Left lung (tissue), 14 donors: ENCODE measurements at places on chromosomes 5 and 9. TPM values are rescaled to one million over a fixed set of nuclear protein-coding genes. Genes with fewer than 3 reads are reported as not detected.

DNA sequence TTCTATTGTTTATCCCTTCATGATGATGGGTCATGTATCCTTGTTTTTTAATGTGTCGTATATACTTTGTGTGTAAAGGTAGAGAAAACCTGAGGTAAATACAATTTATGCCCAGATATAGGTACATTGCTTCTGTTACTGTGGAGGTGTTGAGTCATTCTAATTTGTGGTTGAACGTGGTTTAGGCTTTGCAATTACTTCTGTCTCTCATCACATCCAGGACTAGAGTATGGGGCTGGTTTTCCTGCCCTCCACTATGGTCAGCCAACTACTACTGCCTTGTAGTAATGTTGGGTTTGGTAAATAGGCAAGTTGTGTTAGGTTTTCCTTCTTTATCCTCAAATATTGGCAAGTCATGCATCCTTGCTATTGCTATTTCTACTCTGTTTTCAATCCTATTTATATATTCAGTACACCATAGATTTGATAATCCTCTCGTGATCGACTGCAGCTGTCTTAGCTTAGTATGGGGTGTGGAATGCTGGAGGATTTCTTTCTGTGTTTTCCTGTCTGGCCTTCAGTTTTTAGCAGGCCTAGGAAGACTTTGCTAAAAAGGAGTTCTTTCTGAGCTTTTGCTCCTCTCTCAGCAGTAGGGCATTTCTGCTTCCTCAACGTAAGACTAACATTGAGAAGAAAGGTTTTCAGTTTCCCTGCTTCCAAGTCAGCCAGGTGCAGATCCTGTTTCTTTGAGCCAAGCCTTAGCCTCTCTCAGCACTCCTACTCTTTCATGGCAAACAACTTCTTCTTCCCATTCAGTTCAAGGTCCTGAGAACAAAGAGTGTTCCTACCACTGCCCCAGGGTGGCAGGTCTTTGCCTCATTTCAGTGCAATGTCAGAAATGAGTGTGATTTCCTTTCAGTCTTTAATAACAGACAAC, 844.4 kb upstream of the CDH18 start:
- no peak for DNase-seq
- no peaks in the 10 kb centered on the region for H3K27me3 ChIP-seq
- no peaks in the 10 kb centered on the region for H3K36me3 ChIP-seq
- no peaks in the 10 kb centered on the region for H3K4me1 ChIP-seq
- no peak overlapping the region for H3K4me3 ChIP-seq
- no peak overlapping the region for H3K27ac ChIP-seq

GRCh38 chr9:36401164-36401740, 1.2 kb upstream of the RNF38 start:
- peaks cover 35% of the 10 kb centered on the region for H3K4me1 ChIP-seq
- H3K36me3 ChIP-seq = no peaks in the 10 kb centered on the region
- H3K27ac ChIP-seq = peak overlapping the region; percentile 97

- H3K27ac ChIP-seq = peak overlapping the region; percentile 87
- H3K36me3 ChIP-seq = no peaks in the 10 kb centered on the region
- no peaks in the 10 kb centered on the region for H3K27me3 ChIP-seq
- peak; percentile 74 for DNase-seq
- no peak overlapping the region for H3K4me3 ChIP-seq
Observed at GRCh38 chr9:89522261-89522958, 24.5 kb upstream of the SEMA4D start.

DNA sequence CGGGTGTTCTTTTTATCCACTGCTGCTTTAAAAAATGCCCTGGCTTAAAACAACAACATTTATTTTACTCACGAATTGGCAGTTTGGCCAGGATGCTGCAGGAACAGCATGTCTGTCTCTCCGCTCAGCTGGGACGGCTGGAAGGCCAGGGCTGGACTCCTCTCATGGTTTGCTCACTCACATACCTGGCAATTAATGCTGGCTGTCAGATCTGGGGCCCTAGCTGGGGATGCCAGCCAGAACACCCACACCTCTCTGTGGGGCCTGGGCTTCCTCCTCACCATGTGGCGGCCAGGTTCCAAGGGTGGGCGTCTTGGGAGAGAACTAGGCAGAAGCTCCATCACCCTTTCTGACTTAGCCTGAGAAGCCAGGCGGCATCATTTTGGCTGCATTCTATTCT, 189.1 kb upstream of the IL12B start:
- no peaks in the 10 kb centered on the region for H3K36me3 ChIP-seq
- H3K4me3 ChIP-seq = no peak overlapping the region
- no peaks in the 10 kb centered on the region for H3K4me1 ChIP-seq
- no peak for DNase-seq
- no peaks in the 10 kb centered on the region for H3K27me3 ChIP-seq
- no peak overlapping the region for H3K27ac ChIP-seq

DNA sequence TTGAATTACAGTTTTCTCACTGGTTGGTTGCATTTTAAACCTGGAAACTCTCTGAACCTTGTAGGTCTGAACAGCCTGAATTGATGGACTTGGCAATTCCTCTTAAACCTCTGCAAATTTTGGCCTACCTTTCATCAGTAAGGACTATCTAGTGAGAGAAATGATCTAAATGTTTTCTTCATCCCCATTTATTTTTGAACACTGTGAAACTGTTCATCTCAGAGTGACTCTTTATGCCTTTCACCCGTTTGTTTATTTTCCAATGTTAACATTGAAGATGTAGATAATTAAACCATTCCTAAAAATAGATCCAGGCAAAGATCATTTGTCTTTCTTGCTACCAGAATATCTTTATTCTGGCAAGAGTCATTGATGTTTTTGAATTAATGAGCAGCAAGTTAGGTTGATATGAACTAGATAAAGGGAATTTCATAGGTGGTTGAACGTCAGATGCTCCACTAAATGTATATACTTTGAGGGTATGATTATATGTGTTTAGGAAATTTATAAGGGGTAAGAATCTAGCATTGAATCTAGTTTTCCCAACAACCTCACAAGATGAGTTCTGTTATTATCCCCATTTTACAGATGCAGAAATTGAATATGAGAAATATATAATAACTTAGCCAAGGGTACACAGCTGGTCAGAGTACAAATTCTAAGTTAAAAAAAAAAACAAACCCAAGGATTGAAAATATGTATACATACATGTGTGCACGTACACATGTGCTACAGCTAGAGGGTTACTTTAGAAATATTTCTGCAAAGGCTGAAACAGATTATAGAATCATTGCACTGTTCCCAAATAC, 3.4 kb downstream of the CPEB4 start:
- DNase-seq = no peak
- H3K4me3 ChIP-seq = peak overlapping the region; percentile 54
- H3K36me3 ChIP-seq = no peaks in the 10 kb centered on the region
- no peaks in the 10 kb centered on the region for H3K27me3 ChIP-seq

DNA sequence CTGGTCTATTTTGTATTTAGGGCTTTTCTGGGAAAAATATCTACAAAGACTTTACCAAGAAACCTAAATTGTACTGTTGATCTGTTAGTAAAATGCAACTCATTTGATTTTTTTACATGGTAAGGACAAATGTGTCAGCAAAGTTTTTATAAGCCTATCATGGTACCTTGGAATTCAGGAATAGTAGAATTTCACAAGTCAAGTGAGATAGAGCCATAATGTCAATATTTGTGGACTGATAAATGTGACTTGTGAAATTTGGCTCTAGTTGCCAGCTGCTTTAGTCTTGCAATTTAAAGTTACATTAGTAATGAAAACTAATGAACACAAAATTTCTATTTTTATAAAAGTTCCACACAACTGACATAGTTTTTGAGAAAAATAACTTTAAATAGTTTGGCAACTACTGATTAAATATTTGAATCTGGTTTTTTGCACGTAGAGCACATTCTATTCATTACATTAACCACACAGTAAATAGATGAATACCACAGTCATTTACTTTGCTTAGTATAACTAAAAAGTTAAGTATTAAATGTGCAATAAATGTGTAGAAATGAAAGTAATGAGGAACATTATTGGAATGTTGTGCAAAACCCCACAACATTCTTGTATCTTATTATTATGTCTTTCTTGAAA, 41.2 kb upstream of the RIOK2 start:
- H3K36me3 ChIP-seq = no peaks in the 10 kb centered on the region
- no peaks in the 10 kb centered on the region for H3K4me1 ChIP-seq
- DNase-seq = no peak

DNA sequence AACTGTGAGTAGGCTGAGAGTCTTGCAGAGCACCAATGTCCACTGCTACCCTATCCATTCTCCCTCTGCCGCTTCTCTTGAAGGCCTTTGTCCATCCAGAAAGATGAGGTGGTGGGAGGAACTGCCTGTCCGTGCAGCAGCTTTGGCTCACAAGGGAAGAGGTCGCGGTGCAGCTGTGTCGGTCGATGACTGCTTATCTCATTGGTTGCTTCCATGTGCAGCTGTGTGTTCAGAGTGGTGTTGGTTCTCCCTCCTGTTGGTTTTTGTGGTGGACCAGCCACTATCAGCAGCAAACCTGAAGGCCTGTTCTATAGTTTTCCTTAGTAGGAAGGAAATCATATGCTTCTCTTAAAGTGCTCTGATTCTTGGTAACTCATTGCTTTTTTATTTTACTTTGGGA, 40.7 kb downstream of the SPTAN1 start:
- no peak overlapping the region for H3K27ac ChIP-seq
- H3K36me3 ChIP-seq = peaks cover 11% of the 10 kb centered on the region
- no peak overlapping the region for H3K4me3 ChIP-seq
- no peaks in the 10 kb centered on the region for H3K4me1 ChIP-seq

DNA sequence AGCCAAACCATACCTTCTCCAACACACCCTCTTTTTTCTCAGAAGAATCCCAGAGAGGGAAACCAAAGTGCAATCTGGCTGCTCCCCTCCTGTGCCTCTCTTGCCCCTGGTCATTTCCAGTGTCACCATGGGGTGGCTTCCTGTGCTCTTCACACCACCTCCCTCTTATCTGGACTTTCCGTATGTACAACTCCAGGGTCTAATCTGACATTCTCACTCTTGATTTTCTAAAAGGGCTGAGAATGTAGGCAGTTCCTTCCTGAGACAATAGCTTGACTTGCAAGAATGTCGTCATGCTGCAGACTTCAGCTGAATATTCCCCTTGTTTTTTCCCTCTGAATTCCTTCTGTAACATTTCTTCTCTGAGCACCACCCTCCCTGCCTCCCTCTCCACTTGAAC, 110.2 kb downstream of the FBXL7 start:
- H3K27me3 ChIP-seq = no peaks in the 10 kb centered on the region
- H3K27ac ChIP-seq = no peak overlapping the region
- no peaks in the 10 kb centered on the region for H3K4me1 ChIP-seq
- H3K4me3 ChIP-seq = no peak overlapping the region
- no peaks in the 10 kb centered on the region for H3K36me3 ChIP-seq

- peak within 1 kb of the TSS; percentile 21 for H3K4me3 ChIP-seq
- H3K4me1 ChIP-seq = no peaks in the 10 kb centered on the region
- peak; percentile 71 for DNase-seq
- peak within 1 kb of the TSS; percentile 50 for H3K27ac ChIP-seq
- H3K36me3 ChIP-seq = no peaks in the 10 kb centered on the region
- H3K27me3 ChIP-seq = no peaks in the 10 kb centered on the region
Observed at GRCh38 chr9:115117999-115118878, at the start of gene TNC. TSS of gene TNC (minus strand) at chr9:115118157. CDS start at chr9:115091018, 27,139 bp downstream.

GRCh38 chr9:137550231-137550621, at the start of gene PNPLA7:
TSS of gene PNPLA7 (minus strand) at chr9:137550402. CDS start at chr9:137550197, 205 bp downstream.
- peak within 1 kb of the TSS; percentile 77 for H3K27ac ChIP-seq
- peaks cover 9% of the 10 kb centered on the region for H3K36me3 ChIP-seq
- no peaks in the 10 kb centered on the region for H3K27me3 ChIP-seq
- peak within 1 kb of the TSS; percentile 79 for H3K4me3 ChIP-seq
- H3K4me1 ChIP-seq = peaks cover 18% of the 10 kb centered on the region
- DNase-seq = peak; percentile 92

The PROP1 gene
- not detected for total RNA-seq

The CDK5RAP2 gene
- 40.5 TPM for total RNA-seq

The ARL10 gene
- total RNA-seq = 6.0 TPM
